ENCODE measurements at places on chromosomes 13 and 19.

DNA sequence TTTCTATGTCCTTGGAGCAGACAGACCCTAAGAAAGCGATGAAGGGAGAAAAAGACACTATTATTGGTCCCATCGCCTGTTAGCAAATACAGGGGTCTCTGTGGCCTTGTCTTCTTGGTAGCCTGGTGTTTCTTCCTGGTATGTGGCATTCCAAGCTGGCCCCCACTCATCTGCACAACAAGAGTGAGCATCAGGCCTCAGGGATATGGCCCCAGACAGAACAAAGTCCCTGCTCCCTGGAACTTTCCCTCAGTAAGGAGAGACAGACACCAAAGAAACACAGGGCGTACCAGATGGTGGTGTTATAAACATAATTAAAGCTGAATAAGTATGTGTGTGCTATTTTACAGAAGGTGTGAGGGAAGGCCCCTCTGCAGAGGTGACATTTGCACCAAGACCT lies 48.2 kb upstream of the KPNA3 start:
- DNase-seq = no peak

- DNase-seq = no peak
Observed at GRCh38 chr13:77374786-77375185, 47.9 kb upstream of the MYCBP2 start.

DNA sequence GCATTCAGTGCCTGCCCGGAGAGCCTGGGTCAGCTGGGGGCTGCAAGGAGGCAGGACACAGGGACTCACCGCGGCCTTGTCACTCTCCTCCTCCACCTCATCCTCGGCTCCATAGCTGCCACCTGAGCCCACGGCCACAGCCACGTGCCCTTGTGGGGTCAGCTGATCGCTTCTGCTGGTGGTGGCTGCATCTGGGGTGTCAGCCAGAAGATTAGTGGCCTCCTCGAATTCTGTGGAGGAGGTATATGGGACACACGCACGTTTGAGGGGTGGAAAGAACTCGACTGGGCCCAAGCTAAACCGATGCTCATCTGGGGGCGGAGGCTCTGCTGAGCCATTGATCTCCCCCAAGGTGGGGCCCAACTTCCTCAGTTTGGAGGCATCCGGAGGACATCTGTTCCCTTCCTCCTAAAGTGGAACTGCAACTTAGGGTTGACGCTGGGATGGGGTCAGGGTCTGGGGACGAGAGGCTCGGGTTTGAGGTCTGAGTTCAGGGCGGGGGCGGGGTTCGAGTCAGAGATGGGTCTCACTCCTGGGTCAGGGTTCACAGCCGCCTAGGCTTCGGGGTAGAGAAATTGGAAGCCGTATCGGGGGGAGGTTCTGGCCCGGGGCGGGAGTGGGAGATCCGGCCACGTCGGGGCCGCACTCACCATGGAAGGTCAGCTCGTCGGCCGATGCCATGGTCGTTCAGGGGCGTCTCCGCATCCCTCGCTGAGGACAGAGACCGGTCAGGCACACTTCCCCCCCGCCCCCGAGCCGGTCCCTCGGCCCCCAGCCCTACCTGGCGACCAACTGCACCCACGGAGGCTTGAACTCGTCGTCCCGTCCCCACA lies 493 bp downstream of the YIPF2 start:
- DNase-seq = no peak

DNA sequence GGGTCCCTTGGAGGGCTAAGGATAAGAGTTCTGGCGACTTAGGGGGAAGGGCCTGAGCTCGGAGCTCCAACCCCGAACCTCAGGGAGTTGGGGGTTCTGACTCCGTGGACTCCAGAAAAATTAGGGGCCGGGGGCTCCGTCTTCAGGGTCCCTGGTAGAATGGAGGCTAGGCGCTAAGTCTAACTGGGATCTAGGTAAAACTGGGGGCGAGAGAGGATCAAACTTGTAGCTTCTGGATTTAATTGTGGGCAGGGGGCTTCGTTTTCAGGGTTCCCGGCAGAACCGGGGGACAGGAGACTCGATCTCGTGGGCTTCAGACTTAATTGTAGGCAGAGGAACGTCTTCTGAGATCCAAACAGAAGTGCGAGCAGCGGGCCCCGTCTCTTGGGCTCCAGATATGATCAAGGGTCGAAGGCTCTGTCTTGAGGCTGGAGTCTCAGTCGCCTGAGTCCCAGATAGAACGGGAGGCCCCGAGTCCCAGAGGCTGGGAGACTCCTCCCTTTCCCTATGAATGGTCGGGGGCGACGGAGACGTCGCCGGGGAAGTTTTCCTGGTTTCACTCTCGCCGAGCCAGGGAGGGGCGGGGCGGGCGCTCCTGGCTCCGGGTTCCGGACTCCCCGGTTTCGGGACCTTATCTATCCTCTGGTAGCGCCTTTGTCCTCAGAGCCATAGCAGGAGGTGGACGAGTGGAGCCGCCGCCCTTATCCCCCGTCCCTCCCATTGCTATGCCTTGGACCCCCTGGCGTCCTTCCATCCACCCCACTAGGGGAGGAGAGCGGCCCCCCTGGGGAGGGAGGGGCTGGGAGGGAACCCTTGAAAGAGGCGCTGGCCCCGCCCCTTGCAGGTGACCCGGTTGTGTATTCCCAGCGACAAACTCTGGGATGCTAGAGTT lies 1.3 kb downstream of the NECTIN2 start:
- no peak for DNase-seq

- DNase-seq = no peak
Observed at GRCh38 chr19:44212866-44213346, 574 bp downstream of the ZNF227 start.

DNA sequence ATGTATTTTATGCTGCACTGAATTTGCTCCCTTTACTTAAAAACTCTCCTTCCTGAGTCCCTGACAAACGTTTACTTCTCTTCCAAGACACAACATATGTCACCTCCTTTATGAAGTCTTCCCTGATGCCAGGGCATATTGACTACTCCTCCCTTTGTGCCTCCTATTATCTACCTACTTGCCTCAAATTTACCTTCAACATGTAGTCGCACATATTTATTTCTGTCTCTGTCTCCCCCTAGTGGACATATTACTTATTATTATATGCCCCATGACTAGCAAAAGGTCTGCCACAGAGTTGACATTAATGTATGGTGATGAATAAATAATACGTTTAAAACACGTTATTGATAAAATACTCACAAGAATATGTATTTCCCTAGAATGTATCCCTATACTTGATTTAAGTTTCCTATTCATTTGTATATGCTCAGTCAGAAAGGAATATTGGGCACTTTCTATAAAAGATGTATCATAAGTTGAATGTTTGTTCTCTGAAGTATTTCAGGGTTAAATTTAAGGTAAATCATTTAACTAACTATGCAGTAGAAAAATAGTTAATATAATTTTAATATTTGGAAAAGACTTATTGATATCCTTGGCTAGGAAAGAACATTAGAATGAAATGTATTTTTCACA lies 250.3 kb upstream of the ATXN8OS start:
- DNase-seq = no peak

GRCh38 chr19:19471682-19472081 lies 43.7 kb downstream of the TSSK6 start:
- no peak for DNase-seq

DNA sequence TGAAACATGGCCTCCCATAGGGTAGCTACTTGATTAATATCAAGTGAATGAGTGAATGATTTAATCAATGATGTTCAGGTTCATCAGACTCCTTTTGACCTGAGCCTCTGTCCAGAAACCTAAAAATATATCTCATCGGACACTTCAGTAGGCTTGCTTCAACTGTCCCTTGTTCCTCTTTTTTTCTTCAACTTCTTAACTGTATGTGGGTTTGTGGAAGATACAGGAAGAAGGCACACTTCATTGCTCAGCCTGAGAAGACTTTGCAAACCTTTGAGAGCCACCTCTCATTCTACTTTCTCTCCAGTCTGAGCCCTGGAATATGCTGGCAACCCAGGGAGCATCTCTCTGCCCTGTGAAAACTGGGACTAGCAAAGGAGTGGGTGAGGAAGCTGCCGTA lies 557.0 kb downstream of the FGF9 start:
- no peak for DNase-seq

DNA sequence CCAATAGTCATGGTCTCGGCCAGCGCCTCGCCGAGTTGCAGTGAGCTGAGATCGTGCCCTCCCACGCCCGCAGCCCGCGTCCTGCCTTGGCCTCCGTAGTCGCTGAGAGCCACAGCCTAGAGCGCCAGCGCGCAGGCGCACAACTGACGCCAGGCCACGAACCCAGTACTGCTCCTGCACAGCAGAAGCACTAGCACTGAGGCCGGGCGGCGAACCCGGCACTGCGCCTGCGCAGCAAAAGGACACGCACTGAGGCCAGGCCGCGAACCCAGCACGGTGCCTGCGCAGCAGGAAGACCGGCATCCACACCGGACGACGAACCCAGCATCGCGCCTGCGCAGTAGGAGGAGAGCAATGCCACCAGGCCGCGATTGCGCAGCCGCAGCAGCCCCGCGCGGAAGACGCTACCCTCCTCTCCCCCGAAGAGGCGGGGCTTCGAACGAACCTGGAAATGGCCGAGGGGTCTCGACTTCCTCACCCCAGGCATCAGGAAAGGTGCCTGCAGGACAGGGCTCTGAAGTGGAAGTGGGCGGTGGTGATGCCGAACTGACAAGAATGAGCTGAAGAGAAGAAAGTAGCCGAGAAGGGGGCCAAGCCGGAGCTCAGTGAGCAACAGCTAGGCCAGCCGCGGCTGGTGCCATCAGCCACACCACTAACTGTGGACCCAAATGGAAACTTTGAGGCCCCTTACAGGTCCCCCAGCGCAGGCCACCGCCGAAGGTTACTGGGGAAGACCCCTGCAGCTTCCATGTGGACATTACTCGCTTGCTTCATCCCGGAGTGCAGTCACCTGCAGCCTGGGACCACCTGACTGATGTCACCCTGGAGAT lies 7.5 kb downstream of the F10 start:
- DNase-seq = no peak

- DNase-seq = no peak
Observed at GRCh38 chr13:112690283-112690929, 568 bp downstream of the ATP11A start.

DNA sequence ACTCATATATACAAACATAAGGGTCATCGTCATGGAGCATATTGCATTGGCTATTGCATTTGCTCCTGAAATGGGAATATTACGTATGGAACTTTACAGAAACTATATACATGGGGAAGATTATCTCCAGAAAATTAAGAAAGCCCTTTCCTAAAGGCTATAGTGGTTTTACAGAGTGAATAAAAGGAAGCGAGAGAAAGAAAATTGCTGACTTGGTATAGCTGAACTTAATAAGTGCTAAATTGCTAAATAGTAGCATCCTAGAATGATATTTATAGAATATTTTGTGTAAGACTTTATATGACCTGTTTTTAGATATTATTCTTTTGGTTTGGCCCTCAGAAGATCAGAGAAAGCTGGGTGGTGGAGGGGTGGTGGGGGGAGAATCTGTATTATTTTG lies 114.6 kb downstream of the FLT1 start:
- no peak for DNase-seq

DNA sequence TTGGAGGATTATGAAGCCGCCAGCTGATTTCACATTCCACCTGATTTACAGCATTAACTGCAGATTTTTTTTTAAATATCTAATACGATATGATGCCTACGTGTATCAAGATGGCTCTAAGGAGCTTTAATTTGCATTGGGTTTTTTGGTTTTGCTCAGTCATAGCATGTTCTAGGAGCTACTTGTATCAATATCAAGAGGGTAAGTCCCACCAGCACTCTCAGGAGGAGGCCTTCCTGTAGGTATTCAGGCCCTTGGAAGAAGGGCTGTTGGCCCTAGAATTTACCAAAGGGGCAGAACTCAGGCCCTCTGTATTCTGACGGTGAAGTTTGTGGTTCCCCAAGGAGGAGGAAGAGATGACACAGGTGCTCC lies 97.2 kb upstream of the IPO5 start:
- DNase-seq = no peak

GRCh38 chr13:30619731-30620130 lies 2.0 kb downstream of the USPL1 start:
- DNase-seq = no peak

- no peak for DNase-seq
Observed at GRCh38 chr13:25489238-25489637, 117.5 kb downstream of the ATP8A2 start.

DNA sequence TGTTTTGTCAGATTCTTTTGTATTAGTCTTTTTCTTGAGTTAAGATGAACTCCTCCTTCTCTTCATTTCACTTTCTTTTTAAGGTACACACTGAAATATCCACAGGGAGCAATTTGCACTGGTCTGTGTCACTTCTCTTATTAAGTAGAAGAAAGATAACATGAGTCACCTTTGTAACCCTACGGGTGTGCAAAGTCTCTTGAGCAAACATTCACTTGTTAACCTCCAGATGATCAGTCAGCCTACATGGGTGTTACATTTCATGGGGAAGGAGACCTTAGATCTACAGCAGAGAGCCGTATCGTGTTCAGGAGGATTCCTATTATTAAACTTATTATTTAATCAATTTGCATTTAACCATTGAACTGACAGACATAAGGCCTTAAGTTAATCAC lies 5.1 kb downstream of the ZNF507 start:
- DNase-seq = no peak

DNA sequence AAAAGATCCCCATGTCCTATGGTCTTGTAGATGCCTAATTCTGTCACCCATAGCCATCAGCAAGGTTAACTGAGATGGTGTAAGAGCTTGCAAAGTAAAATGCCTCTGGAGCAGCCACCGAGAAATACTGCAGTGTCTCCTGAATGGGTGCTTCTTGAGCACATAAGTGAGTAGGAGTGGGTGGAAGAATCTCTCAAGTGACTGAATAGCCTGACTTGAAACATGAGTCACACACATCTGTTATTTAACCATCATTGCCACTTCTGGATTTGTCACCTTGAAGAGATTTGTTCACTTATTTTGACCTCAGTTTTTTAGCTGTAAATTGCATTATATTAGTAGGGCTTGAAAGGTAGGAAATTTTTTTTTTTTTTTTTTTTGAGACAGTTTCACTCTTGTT lies 2.3 kb downstream of the ZNF714 start:
- DNase-seq = no peak

- DNase-seq = no peak
Observed at GRCh38 chr13:44231786-44232516, 141.7 kb upstream of the SERP2 start.

- no peak for DNase-seq
Observed at GRCh38 chr19:34573226-34573864, 91.8 kb downstream of the WTIP start.

GRCh38 chr13:114089341-114089740 lies 43.1 kb downstream of the RASA3 start:
- DNase-seq = no peak

DNA sequence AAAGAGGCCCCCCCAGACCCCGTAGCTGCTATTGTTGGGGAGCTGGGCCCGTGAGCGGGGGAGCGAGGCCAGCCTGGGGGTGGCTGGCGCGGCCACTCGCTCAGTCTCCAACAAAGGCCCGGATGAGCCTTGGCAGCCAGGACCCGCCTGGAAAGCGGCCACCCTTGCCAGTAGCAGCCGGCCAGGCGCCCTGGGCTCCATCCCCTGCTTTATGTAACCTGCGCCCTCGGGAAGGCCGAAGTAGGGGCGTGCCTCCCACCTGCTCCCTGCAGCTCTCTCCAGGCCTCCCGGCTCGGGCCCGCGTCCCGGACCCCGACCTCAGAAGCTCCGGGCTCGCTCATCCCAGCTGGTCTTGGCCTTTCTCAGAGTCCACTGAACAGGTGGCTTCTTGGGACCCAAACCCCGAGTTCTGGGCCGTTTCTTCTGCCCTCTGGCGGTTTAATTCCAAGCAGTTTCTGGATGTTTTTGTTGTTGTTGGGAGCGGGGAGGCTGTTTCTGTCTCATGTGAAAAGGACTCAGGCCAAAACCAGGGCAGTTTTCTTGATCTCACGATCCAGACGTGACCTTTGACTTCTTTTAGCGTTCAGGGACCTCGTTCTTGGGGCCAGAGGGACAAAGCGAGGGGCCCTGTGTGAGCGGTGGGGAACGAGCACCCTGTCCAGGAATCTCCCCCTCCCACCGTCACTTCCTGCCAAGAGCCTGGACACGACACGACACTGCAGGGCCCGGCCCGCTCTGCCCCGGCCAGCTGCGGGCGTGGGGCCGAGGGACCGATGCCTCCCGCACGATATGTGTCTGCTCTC lies 1.2 kb downstream of the CDC34 start:
- DNase-seq = no peak
